C1 segment of cervical spinal cord (tissue), 14 donors: ENCODE measurements at places on chromosomes 4 and X.

GRCh38 chr4:122480655-122481487 is 24.3 kb upstream of the IL2 start:
- DNase-seq: no peak

DNA sequence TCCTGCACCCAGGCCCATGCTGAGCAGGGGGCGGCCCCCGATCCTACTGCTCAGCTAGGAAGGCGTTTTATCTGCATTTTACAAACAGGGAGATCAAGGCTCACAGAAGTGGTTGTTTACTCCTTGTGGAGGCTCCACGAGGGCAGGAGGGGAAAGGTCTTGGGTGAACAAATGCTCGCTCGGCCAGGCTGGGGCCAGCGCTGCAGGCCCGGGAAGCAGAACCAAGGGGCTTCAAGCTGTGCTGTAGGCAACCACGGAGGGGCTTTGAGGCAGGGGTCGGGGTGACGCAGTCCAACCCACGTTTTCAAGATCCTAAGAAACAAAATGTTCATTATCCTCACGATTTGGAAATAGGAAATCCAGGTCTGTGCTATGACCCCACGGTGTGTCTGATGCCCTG is 125.8 kb downstream of the HMX1 start:
- DNase-seq: no peak

DNA sequence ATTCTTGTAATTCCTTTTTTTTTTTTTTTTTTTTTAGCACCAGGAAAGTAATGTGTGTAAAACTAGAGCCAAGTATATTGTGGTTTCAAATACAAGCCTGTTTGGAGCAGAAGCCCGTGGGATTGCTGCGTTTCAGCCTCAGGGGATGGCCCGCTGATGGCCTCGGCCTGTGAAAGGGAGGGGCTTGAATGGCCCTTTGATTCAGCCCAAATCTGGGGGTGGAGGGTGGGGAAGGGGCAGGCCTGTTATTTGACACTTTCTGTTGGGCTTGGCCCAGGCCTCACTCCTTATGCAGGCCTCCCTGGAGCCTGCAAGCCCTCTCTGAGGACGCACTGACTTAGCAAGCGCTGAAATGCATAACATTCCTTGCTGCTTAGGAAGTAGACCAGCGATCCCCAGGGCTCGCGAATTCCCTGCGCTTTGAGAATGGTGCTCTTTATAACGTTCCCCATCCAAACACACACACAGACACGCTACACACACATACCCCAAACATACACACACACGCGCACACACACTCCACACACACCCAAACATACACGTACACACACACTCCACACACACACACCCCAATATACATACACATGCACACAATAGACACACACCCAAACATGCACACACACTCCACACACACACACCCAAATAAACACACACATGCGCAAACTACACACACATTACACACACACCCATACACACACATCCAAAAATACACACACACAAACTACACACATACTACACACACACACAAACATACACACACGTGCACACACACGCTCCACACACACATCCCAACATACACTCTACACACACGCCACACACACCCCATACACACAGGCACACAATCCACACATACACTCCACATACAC is 29.6 kb downstream of the TLR10 start:
- no peak for DNase-seq

- no peak for DNase-seq
These were observed 33.1 kb downstream of the FTHL17 start for GRCh38 chrX:31038575-31039326.

GRCh38 chr4:94551643-94552564 is 100.2 kb downstream of the PDLIM5 start:
- no peak for DNase-seq
